HepG2 (cell line): ENCODE measurements at places on chromosomes 4 and X. TPM values are rescaled to one million over a fixed set of nuclear protein-coding genes. Genes with fewer than 3 reads are reported as not detected.

DNA sequence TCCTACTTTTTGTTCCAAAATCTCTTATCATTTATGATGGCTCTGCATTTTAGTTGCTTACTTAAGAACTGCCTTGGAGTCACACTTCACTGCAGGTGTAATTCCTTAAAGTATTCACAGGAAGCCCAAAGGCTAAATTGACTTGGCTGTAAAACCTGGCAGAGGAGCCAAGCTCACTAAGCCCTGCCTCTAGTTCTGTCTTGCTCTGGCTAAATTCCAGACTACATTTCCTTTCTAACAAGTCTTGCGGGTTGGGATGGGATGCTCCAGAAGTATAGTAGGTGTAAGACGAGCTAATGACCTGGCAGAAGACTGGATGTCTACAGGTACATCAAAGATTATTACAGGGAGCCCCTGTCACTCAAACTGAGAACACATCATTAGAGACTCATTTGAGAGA, 924.0 kb upstream of the INTU start:
- DNase-seq = no peak
- no peaks in the 10 kb centered on the region for H3K4me1 ChIP-seq
- no peaks in the 10 kb centered on the region for H3K27me3 ChIP-seq
- no peak overlapping the region for H3K4me3 ChIP-seq
- H3K36me3 ChIP-seq = no peaks in the 10 kb centered on the region
- H3K27ac ChIP-seq = no peak overlapping the region

GRCh38 chrX:45623266-45623665, 422.6 kb upstream of the DIPK2B start:
- no peaks in the 10 kb centered on the region for H3K36me3 ChIP-seq
- H3K4me1 ChIP-seq = peaks cover 4% of the 10 kb centered on the region; the same call in 1 of the 2 replicates
- no peak overlapping the region for H3K27ac ChIP-seq
- DNase-seq = no peak

DNA sequence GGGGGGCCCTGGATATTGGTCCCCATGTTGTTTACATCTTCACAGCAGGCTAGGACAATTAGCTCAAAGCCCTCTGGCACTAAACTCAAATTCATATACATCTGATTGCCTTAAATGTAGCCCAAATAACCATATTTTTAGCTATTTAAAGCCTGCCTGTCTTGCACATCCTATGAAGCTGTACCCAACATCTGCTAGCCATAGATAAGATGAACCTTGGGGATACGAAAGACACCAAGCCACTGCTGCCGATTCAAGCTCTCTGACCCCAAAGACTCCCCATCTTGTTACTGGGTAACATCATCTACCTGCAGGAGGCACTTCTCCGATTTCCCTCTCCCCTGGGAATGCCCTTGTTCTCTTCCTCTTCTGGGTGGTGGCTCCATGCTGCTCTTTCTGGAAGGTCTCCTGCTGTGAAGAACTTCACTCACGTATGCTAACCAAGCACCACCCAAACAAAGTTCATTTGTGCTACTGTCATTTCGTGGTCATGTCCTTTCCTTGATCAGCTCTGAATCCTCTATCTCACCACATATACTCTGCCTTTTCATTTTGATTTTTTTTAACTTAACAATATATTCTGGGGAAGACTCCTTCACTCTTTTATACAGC, 107.7 kb upstream of the ATXN3L start:
- H3K4me1 ChIP-seq = no peaks in the 10 kb centered on the region
- H3K36me3 ChIP-seq = no peaks in the 10 kb centered on the region

- H3K27me3 ChIP-seq = 0 out of 3 replicates have a peak, but pooled peaks cover 7% of the 10 kb centered on the region
- H3K4me3 ChIP-seq = no peak overlapping the region
- H3K4me1 ChIP-seq = peaks cover 14% of the 10 kb centered on the region
- H3K27ac ChIP-seq = no peak overlapping the region
Observed at GRCh38 chr4:76709772-76710090, 188.2 kb downstream of the SOWAHB start.

The GAGE12J gene
- not detected in 2 replicates for total RNA-seq

GRCh38 chr4:124803026-124803425, 90.5 kb upstream of the ANKRD50 start:
- no peak overlapping the region for H3K27ac ChIP-seq
- DNase-seq = no peak
- no peaks in the 10 kb centered on the region for H3K36me3 ChIP-seq
- H3K4me3 ChIP-seq = no peak overlapping the region
- no peaks in the 10 kb centered on the region for H3K4me1 ChIP-seq

The MAGEA1 gene
- total RNA-seq = not detected in 2 replicates

The MAGEC1 gene
- not detected in 2 replicates for total RNA-seq

- no peaks in the 10 kb centered on the region for H3K27me3 ChIP-seq
- peaks cover 15% of the 10 kb centered on the region for H3K4me1 ChIP-seq
- no peak overlapping the region for H3K27ac ChIP-seq
- H3K4me3 ChIP-seq = no peak overlapping the region
- DNase-seq = no peak
Observed at GRCh38 chr4:77711469-77711868, 105.8 kb downstream of the CXCL13 start.

GRCh38 chr4:143581331-143581946, 67.9 kb downstream of the SMARCA5 start:
- H3K36me3 ChIP-seq = no peaks in the 10 kb centered on the region
- no peak overlapping the region for H3K4me3 ChIP-seq
- no peak for DNase-seq
- no peaks in the 10 kb centered on the region for H3K4me1 ChIP-seq
- H3K27me3 ChIP-seq = no peaks in the 10 kb centered on the region
